Right renal pelvis (tissue), 4 donors: ENCODE measurements at places on chromosomes 12 and 14.
A peak's percentile ranks its signal among the peaks of the same experiment; 100 is the strongest.

GRCh38 chr12:132686825-132687210, 324 bp downstream of the POLE start:
- no peak for DNase-seq

GRCh38 chr12:25364529-25365339, 114.0 kb upstream of the KRAS start:
- DNase-seq = no peak

DNA sequence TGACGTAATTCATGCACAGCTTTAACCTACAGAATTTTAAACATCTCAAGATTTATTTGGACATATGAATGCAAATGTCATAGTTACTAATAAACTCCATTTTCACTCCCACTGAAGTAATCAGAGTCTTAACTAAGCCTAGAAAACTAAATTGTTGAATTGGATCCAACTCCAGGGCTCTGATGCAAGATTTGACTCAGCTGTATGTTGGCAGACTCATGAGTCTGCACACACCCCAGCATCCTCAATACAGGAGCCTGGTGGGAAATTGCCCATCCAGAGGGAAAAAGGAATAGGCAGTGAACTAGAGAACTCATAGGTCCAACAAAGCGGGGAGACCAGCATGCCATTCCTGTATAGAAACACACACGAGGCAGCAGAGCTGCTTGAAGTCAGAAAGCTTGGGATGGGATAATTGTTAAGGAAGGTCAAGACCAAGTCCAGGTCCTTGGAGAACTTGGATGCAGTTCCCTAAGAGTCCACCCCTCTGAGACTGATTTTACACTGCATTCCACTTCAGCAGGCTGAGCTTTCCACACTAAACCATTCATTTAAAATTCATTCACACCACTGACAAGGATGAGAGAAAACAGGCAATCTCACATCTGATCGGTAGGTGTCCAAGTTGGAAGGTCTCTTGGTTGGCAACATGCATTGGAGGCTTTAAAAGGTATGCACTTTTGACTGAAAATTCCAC, 14.4 kb downstream of the TMTC1 start:
- DNase-seq = no peak

DNA sequence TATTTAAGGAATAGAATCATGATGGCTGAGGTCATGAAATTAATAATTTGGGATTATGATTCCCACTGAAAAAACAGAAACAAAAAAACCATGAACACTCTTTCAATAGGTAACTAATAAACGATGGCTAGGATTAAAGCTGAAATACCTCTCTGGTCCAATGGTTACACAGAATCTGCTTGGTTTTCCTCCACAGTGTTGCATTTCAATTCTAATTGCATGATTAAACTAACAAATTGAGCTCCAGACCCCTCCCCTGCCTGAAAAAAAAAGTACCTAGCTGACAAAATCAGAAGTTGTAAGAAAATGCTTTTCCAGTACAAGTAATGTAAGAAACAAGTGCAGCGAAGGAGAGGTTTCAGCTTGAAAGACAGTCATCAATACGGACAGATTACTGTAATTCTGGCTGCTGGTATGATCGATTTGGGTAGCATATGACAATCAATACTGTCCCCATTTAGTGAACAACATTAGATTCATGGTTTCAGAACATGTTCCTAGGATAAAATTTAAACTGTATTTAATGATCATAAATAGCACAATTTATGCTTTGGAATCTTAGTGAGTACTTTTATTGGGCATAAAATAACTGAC, 32.0 kb downstream of the INSM2 start:
- peak; percentile 12 for DNase-seq

DNA sequence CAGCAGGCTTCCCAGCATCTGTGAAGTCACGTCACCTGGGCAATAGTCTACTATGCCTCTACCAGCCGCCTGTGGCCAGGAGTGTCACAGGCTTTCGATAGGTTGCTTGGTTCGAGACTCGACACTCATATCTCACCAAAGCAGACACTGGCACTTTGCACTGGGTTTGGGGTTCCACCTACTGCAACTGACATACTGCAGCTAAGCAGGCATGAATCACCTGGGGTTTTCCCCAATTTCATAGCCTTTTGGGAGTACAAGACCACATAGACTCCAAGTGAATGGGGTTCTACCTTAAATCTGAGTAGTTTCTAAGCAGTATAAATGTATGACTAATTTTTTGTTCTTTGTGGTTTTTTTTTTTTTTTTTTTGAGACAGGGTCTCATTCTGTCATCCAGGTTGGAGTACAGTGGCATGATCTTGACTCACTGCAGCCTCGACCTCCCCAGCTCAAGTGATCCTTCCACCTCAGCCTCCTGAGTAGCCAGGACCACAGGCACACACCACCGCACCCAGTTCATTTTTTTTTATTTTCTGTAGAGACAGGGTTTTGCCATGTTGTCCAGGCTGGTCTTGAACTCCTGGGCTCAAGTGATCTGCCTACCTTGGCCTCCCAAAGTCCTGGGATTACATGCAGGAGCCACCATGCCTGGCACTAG, 32.1 kb downstream of the DMAC2L start:
- no peak for DNase-seq

DNA sequence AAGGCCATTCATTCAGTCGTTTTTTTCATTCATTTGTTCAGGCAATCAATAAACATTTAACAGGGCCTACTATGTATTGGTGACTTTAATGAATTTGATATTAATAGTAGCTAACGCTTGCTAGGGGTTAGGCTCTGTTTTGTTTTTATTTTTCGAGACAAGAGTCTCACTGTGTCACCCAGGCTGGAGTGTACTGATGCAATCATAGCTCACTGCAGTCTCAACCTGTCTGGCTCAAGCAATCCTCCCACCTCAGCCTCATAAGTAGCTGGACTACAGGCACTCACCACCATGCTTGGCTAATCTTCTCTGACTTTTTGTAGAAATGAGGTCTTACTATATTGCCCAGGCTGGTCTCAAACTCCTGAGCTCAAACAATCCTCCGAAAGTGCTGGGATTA, 25.6 kb upstream of the MED13L start:
- no peak for DNase-seq

- DNase-seq = no peak
Measured at GRCh38 chr12:111409780-111410430, 4.2 kb downstream of the SH2B3 start.

DNA sequence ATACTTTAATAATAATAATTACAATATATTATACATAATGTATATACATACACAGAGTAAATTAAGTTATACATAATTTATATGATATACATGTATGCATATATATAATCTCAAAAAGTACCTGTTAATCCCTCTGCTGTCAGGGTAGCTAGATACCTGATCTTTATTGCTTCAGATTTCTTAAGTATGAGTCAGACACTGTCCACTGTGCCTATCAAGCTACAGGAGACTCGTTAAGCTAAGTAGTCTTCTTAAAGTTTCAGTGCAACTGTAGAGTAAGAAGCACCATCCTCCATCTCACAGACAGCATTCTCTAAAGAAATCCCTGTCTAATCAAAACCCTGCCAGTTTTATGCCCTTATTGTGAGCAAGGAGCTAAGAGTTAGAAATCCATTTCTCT, 428.7 kb downstream of the RERGL start:
- DNase-seq = no peak

DNA sequence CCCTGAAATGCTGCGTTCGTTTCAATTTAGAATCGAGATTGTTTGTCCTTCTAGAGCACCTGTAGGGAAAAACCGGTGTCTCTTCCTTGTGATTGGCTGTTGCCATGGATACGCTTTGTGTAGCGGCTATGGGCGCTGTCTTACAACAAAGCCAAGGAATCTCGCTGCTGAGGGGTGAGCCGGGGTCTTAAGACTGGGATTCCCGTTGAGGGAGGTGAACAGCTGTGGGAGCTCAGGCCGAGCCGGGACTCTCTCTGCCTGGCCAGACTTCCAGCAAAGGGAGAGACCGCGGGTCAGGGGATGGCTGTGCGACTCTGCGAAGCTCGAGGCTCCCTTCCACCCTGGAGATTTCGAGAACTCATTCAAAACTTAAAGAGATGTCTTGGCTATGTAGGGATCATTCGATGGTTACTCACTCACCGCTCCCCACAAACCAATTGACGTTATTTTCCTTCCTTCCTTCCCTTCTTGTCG, at the start of the genes LRRIQ1 and TSPAN19:
LRRIQ1 (plus strand) TSS at position 118 of the 474 bp plus-strand sequence. CDS start 1,826 bp downstream, outside the sequence.
TSPAN19 (minus strand) TSS at position 44 of the 474 bp plus-strand sequence. CDS start 6,331 bp downstream, outside the sequence.
- DNase-seq = peak; percentile 89

DNA sequence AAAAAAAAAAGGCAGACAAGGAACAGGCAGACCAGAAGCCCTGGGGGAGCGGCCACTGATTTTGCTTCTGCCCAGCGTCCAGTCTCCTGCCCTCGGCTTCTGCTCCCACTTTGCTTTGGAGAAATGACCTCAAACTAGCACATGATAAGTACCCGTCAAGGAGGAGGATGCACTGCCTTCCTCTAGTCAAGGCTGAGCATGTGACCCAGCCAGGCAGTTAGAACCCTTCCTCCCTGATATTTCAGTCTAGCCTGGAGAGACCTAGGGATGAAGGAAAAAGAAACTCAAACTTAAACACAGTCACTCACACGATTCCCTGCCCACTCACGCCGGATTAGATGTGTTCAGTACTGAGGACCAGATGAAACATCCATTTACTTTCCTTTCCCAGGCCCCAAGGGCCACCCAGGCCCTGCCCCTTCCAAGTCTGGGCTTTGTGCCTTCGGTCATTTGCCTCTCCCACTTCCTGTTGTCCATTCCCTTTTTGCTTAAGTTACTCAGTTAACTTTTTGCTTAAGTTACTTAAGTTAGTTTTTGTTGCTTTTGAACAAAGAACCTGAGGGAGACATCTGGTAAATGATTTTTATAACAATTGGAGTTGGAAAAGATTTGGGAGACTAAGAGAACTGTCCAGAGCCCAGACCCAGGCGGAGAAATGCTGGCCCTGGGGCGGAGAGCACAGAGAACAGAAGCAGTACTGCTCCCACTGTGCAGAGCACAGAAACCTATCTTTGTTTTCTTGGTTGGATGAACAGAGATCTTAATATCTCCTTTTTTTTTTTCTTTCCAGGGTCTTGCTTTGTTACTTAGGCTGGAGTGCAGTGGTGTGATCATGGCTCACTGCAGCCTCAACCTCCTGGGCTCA, 23.0 kb upstream of the TTC7B start:
- no peak for DNase-seq

- DNase-seq = no peak
Measured at GRCh38 chr14:72742838-72743195, 151.1 kb downstream of the DPF3 start.

DNA sequence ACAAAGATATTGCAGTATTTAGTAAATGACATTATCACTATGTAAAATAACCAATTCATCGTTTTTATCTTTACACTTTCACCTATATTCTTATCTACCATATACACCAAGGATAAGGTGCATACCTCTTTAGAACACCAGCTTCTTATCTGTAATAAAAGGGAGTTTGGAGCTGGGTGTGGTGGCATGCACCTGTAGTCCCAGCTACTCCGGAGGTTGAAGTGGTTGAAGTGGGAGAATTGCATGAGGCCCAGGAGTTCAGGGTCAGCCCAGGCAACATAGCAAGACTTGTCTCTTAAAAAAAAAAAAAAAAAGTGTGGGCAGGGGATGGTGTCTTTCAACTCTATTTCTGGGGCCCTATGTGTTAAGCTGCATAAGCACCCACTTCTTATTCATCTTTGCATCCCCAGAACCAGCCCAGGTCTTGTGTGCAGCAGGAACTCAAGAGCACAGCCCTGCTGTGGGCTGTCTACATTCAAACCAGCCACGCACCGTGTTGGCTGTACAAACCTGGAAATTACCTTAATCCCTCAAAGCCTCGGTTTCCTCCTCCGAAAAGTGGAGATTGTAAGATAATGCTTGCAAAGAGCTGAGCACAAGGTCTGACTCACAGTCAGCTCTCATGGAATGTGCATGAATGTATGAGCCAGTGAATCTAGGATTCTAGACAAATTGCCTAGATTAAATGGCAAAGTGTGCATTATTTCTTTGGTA, 256.6 kb upstream of the FOXN3 start:
- DNase-seq = no peak

DNA sequence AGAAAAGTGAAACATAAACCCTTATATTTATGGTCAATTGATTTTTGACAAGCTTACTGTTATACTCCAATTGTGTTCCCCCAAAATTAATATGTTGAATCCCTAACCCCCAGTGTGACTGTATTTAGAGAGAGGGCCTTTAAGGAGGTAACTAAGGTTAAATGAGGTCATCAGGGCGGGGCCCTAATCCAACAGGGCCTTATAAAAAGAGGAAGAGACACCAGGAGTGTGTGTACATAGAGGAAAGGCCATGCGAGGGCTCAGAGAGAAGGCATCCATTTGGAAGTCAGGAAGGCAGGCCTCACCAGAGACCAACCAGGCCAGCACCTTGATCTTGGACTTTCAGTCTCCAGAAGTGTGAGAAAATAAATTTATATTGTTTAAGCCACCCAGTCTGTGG, 6.5 kb upstream of the VTI1B start:
- DNase-seq = no peak

DNA sequence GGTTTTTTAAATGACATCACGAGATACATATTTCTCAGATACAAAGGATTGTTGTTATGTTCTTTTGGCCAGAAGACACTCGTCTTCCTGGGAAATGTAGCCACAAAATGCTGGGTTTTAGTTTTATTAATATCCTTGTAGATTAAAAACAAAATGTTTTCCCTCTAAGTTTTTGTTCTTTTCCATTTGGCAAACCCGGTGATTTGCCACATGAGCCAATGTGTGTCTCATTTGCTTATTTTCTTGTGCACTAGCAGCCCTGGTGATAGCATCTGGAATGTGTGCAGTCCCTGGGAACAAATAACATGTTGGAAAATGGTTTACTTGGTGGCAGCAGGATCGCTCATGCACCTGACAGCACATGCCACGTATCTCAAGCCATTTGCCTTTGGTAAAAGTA, 61.0 kb downstream of the HMGA2 start:
- no peak for DNase-seq

DNA sequence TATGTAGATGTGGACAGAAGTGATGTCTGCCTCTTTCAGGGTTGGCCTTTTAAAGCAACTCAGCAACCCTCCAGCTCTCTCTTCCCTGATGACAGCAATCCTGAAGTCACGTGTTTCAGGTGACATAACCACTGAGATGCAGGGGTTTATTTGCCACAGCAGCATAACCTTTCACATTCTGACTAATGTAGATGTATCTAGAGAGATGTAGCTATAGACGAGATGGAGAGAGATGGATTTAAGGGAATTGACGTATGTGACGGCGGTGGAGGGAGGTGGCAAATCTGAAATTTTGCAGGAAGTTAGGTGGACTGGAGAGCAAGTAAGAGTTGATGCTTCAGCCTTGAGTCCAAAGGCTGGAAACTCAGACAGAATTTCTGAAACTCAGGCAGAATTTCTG, 126.0 kb downstream of the ZFP36L1 start:
- no peak for DNase-seq

DNA sequence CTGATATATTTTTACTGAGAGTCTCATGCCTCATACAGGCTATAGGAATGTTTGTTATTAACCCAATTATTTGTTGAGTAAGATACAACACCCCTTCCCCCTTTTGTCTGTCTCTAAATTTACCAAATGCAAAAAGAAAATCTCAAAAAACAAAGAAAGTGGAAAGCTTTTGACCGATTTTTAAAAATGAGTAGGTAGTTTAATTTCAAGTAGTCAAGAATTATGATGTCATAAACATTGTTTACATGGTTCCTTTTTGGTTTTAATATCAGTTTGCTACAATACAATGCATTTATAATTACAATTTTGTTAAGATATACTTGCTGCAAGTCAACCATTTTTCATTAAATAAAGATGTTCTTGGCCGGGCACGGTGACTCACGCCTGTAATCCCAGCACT, 84.7 kb upstream of the HMGA2 start:
- DNase-seq = no peak
